ENCODE measurements at places on chromosomes 6 and 20.

GRCh38 chr6:154888421-154889295 is 106.5 kb upstream of the TIAM2 start:
- DNase-seq: peak; percentile 27

- DNase-seq: no peak
Measured at GRCh38 chr6:98924647-98925046, 23.1 kb downstream of the FBXL4 start.

DNA sequence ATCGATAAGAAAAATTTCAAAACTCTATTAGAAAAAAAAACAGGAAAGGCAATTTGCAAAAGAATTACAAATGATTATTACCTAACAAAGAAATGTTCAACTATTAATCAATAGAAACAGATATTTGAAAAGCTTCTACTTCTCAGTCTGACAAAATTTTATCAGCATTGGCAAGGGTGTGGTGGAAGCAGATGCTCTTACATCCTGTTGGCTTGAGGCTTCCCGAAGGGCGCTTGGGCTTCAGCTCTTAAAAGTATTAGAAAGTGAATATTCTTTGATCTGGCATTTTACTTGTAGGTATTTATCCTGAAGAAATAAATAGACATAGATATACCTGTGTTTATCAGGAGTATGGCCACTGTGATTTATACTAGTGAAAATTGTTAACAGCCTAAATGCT is 38.7 kb downstream of the SLC35D3 start:
- DNase-seq: no peak

DNA sequence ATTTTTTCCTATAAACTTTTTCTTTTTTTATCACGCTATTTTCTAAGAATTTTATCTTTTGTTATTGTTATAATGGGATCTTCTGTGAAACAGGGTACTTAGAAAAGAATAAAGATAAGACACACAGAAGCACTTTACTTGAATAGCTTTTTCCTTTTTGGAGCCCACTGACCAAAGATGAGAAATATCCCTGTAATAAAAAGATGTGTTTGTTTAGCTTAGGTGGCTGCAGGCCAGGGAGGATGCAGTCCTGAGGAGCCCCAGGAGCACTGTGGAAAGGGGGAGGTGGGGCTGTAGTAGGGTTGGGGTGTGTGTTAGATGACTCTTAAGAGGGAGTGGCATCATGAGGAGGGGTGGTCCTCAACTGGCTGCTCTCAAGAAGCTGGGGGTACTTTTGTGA is 128.6 kb downstream of the ARID1B start:
- DNase-seq: no peak

DNA sequence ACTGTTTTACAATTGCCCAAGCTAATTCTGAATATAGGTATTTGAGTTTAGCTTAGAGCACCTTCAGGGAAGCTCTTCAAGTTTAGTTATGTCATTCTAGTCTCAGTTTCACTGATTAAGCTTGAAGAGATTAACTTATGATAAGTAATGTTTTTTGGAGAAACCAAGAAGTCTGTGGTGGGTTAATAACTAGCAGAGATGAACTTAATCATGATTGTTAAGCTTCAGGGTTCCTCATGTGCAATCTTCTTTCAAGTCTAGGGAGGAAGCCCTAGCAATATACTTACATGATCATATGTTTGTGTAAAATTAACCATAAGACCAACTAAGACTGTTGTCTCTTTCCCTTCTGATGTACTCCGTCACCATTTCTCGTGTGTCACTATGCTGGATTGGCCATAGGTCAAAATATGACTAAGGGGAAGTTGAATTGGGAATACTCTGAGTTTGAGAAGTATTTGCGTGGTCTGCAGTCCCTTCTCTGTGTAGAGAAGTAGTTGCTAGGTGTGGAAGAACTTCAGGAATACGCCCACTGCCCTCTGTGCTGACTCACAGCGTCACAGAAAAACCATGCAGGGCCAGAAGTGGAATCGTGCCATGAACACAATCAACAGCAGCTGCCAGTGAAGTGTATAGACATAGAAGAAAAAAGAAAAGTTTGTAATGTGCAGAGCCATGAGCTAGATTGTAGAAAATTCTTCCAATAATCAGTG is 88.3 kb downstream of the SH3BGRL2 start:
- peak; percentile 82 for DNase-seq

DNA sequence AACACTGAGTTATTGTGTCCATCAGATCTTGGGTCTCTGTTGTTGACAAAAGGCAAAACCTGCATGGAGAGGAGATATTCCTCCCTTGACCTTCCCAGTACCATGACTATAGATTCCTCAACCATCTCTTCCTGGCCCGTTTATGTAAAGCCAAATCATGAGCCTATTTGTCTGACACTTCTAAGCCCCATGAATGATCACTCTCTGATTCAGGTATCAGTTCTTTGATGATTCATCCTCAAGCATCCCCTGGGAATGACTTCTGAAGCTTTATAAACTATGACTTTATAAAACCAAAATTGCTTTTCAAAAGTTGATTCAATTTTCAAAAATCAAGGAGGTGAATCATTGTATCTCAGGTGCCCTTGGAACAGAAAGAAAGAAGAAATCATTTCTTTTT is 78.7 kb upstream of the LOC128125822 start:
- DNase-seq: no peak

GRCh38 chr6:113246186-113246585 is 611.0 kb upstream of the MARCKS start:
- peak; percentile 0 for DNase-seq

DNA sequence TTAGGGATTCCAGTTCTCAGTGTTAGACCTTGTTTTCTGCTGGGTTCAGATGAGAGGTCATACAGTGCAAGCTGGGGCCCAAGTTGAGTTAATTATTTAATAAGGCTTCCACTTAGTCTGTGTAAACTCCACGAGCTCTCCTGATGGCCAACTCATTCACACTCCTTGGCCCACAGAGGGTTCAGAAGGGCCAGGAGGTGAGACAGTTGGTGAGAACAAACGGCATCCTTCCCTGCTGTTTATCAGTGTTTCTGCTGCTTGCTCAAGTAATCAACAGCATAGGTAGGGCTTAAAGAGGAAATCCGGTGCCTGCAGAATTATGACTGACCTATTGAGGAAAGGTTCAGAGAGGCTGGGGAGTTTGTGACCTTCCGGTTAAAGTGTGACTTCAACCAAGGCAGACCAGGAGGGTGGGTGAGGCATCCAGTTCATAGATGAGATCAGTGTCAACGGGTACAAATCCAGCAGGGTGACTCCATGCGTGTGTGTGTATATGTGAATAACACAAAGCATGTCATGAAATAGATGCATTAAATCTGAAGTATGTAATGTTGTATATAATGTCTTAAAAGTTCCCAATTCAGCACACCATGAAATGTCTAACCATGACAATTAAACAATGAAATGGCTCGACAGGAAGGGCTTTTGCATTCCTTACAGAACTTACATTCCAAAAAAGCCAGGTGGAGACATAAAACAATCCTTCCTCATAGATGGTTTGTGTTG is 37.4 kb upstream of the BCAS1 start:
- DNase-seq: no peak

GRCh38 chr20:55471052-55472006 is 534.0 kb downstream of the CBLN4 start:
- DNase-seq: no peak

Measured in astrocyte (in vitro differentiated cells and primary cell).